Liver (tissue), 10 donors: ENCODE measurements at places on chromosomes 2 and 18. TPM values are rescaled to one million over a fixed set of nuclear protein-coding genes. Genes with fewer than 3 reads are reported as not detected.

The HJURP gene
- 1.9 TPM for polyA plus RNA-seq

The DPP10 gene
- polyA plus RNA-seq, result 0.05 TPM

The KCNJ13 gene
- polyA plus RNA-seq, result not detected

The LGALSL gene
- polyA plus RNA-seq, result 3.2 TPM

The PRKAG3 gene
- polyA plus RNA-seq, result 0.08 TPM

The CCDC88A gene
- 10.7 TPM for polyA plus RNA-seq

The SMAD7 gene
- 3.2 TPM for polyA plus RNA-seq

The RGPD8 gene
- 1.7 TPM for polyA plus RNA-seq

The RUFY4 gene
- polyA plus RNA-seq, result 0.08 TPM

The PSMA8 gene
- not detected for polyA plus RNA-seq

The PMAIP1 gene
- polyA plus RNA-seq, result 0.27 TPM

The SYT4 gene
- not detected for polyA plus RNA-seq

The SAG gene
- not detected for polyA plus RNA-seq

The COL3A1 gene
- 80.2 TPM for polyA plus RNA-seq

The L3MBTL4 gene
- 4.5 TPM for polyA plus RNA-seq

The ABHD1 gene
- polyA plus RNA-seq, result 2.0 TPM

The AMER3 gene
- polyA plus RNA-seq, result not detected

The UNC50 gene
- polyA plus RNA-seq, result 22.2 TPM

The ACOXL gene
- polyA plus RNA-seq, result 0.07 TPM

The TEX51 gene
- polyA plus RNA-seq, result not detected

The COL4A3 gene
- polyA plus RNA-seq, result 0.46 TPM

The SPATS2L gene
- 37.8 TPM for polyA plus RNA-seq

The RAPGEF4 gene
- 9.1 TPM for polyA plus RNA-seq

The CHRND gene
- not detected for polyA plus RNA-seq

The IL1F10 gene
- polyA plus RNA-seq, result not detected

The MC2R gene
- not detected for polyA plus RNA-seq

The RAB17 gene
- polyA plus RNA-seq, result 69.6 TPM

The PSMG2 gene
- polyA plus RNA-seq, result 32.1 TPM

The KLHL41 gene
- polyA plus RNA-seq, result 0.28 TPM

The TMEM247 gene
- not detected for polyA plus RNA-seq

The NT5DC4 gene
- not detected for polyA plus RNA-seq

The TGIF1 gene
- polyA plus RNA-seq, result 13.1 TPM

The MTCL1 gene
- 1.3 TPM for polyA plus RNA-seq

The DTYMK gene
- polyA plus RNA-seq, result 17.7 TPM

The TRIM43 gene
- not detected for polyA plus RNA-seq

The TRIP12 gene
- 20.3 TPM for polyA plus RNA-seq

The DES gene
- 0.15 TPM for polyA plus RNA-seq

The GPR35 gene
- 0.38 TPM for polyA plus RNA-seq

The NT5C1B gene
- polyA plus RNA-seq, result 0.63 TPM

The HS6ST1 gene
- polyA plus RNA-seq, result 31.7 TPM

The MARCO gene
- polyA plus RNA-seq, result 113 TPM
